A549 treated with ZK216348 at 1 μM for 4 hours (cell line): ENCODE measurements at places on chromosomes 4 and X. TPM values are rescaled to one million over a fixed set of nuclear protein-coding genes. Genes with fewer than 3 reads are reported as not detected.

SYTL4 gene
- total RNA-seq, result 1.6 to 3.6 TPM (median 2.8 TPM) in 5 replicates

BGN gene
- total RNA-seq, result 0.12 to 0.26 TPM (median 0.18 TPM) in 4 of 5 replicates, not detected in the other

DDIT4L gene
- 0.32 to 0.57 TPM (median 0.35 TPM) in 5 replicates for total RNA-seq

SH3D19 gene
- total RNA-seq, result 19.4 to 25.8 TPM (median 24.6 TPM) in 5 replicates
